ENCODE measurements at places on chromosomes 11 and 22. TPM values are rescaled to one million over a fixed set of nuclear protein-coding genes. Genes with fewer than 3 reads are reported as not detected.

TYR gene
- 0.09 TPM for total RNA-seq

OR5P2 gene
- not detected for total RNA-seq

GAB4 gene
- not detected for total RNA-seq

LRRC56 gene
- 1.5 TPM for total RNA-seq

CYP2D6 gene
- 2.5 TPM for total RNA-seq

GRM5 gene
- 49.5 TPM for total RNA-seq

PATE4 gene
- total RNA-seq: not detected

KCNJ4 gene
- 1.00 TPM for total RNA-seq

KRTAP5-9 gene
- total RNA-seq: not detected

GRAP2 gene
- total RNA-seq: 0.36 TPM

ME3 gene
- total RNA-seq: 89.6 TPM

GRAMD1B gene
- 50.8 TPM for total RNA-seq

SCGB1D2 gene
- total RNA-seq: not detected

IGLL5 gene
- total RNA-seq: not detected

CHCHD10 gene
- total RNA-seq: 2.4 TPM

MYRF gene
- 1.7 TPM for total RNA-seq

TEX54 gene
- not detected for total RNA-seq

C11orf87 gene
- total RNA-seq: 34.8 TPM

PTPRCAP gene
- total RNA-seq: 0.91 TPM

SLC37A4 gene
- total RNA-seq: 10.0 TPM

LMO2 gene
- total RNA-seq: 16.1 TPM

DBX1 gene
- total RNA-seq: not detected

CCDC73 gene
- total RNA-seq: 0.36 TPM

Measured in cerebellum (tissue), 4 donors.